ENCODE measurements at places on chromosomes 6 and 20. TPM values are rescaled to one million over a fixed set of nuclear protein-coding genes. Genes with fewer than 3 reads are reported as not detected.

DNA sequence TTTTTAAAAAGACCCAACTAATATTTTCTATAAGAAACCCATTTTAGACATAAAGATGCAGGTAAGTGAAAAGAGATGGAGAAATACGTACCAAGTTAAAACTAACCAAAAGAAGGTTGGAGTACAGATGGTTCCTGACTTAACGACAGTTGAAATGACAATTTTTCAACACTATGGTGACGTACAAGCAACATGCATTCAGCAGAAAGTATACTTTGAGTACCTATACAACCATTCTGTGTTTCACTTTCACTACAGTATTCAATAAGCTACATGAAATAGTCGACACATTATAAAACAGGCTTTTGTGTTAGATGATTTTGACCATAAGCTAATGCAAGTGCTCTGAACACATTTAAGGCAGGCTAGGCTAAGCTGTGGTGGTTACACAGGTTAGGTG, 228.9 kb downstream of the RNGTT start:
- no peak for DNase-seq
- no peaks in the 10 kb centered on the region for H3K27me3 ChIP-seq
- H3K36me3 ChIP-seq = peaks cover 29% of the 10 kb centered on the region
- no peak overlapping the region for H3K27ac ChIP-seq
- H3K4me3 ChIP-seq = no peak overlapping the region

DNA sequence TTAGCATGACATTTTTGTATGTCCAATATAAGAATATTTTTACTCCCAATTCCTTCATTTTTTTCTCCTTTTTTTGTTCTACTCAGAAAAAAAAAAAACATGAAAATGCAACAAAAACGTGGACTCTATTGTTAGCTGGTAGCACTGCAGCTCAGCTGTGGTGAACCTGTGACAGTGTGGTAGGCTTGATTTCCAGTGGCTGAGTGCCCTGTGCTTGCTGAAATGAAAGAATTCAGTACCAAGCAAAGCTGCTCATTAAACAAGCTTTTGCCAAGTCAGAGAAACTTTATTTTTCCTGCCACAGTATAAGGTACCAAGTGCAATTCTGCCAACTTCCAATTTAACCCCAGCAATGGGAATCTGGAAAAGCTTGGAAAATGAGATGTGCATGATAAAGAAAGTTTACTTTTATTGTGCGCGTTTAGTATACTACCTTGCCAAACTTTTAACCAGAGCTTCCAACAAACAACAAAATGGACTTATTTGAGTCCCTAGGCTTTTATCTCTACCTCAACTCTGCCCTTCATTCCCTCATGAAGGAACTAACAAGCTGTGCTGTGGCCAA, 215.2 kb downstream of the SLC35F1 start:
- H3K27ac ChIP-seq = no peak overlapping the region
- H3K27me3 ChIP-seq = no peaks in the 10 kb centered on the region
- no peaks in the 10 kb centered on the region for H3K36me3 ChIP-seq
- no peak overlapping the region for H3K4me3 ChIP-seq
- H3K4me1 ChIP-seq = no peaks in the 10 kb centered on the region

C20orf173 gene
- total RNA-seq = not detected

DNA sequence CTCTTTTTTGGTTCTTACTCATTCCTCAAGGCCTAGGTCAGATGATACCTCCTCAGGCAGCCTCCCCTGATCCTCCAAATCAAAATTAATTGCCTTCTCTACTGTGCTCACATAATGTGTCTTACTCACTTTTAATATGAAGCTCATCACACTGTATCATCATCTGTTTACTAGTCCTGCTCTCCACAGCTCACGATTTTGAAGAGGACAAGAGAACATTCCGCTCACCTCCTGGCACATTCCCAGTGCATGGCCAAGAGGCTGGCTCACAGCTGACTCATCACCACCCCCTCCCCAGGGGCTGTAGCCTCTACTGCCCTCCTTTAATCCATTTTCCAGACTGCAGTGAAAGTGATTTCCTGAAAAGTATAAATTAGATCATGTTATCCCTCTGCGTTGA, 133.1 kb downstream of the ALDH8A1 start:
- no peak overlapping the region for H3K27ac ChIP-seq
- no peak overlapping the region for H3K4me3 ChIP-seq
- no peaks in the 10 kb centered on the region for H3K36me3 ChIP-seq
- no peak for DNase-seq

- H3K27me3 ChIP-seq = no peaks in the 10 kb centered on the region
- peaks cover 56% of the 10 kb centered on the region for H3K36me3 ChIP-seq
- H3K4me1 ChIP-seq = no peaks in the 10 kb centered on the region
- H3K27ac ChIP-seq = no peak overlapping the region
These were observed 93.7 kb downstream of the PHIP start for GRCh38 chr6:78984225-78984950.

GRCh38 chr6:1230689-1231605, 81.0 kb upstream of the FOXQ1 start:
- no peaks in the 10 kb centered on the region for H3K27me3 ChIP-seq
- no peak overlapping the region for H3K4me3 ChIP-seq
- no peaks in the 10 kb centered on the region for H3K36me3 ChIP-seq
- H3K4me1 ChIP-seq = no peaks in the 10 kb centered on the region
- no peak overlapping the region for H3K27ac ChIP-seq
